H1 (cell line): ENCODE measurements at places on chromosomes 1 and 21. TPM values are rescaled to one million over a fixed set of nuclear protein-coding genes. Genes with fewer than 3 reads are reported as not detected.

- no peak overlapping the region for H3K27ac ChIP-seq
- no peak for DNase-seq
- H3K36me3 ChIP-seq, result no peaks in the 10 kb centered on the region
- no peak overlapping the region for H3K4me3 ChIP-seq
- H3K4me1 ChIP-seq, result no peaks in the 10 kb centered on the region; the same call in 1 of the 2 replicates
Measured at GRCh38 chr1:167689567-167689920, 32.2 kb upstream of the MPZL1 start.

GRCh38 chr1:194322751-194323150 is 1136.3 kb upstream of the B3GALT2 start:
- no peaks in the 10 kb centered on the region for H3K36me3 ChIP-seq
- no peaks in the 10 kb centered on the region for H3K4me1 ChIP-seq
- H3K27ac ChIP-seq, result no peak overlapping the region
- no peak for DNase-seq
- H3K4me3 ChIP-seq, result no peak overlapping the region
- H3K27me3 ChIP-seq, result no peaks in the 10 kb centered on the region

DNA sequence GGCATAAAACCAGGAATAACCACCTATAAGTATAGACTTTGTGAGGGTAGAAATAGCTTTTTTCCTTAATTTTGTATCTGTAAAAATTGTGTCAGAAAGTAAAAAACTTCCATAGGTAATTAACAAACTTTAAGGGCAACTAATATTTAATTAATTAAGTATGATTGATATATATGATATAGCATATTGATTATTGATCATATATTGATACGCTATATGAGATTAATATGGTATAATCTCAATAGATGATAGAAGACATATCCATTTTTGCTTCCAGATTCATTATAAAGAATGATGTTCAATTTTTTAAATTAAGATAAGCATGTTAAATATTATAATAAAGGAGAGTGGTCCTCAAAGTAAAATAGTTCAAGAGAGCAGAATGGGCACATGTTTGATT is 99.3 kb upstream of the VAV3 start:
- H3K27me3 ChIP-seq, result no peaks in the 10 kb centered on the region
- no peak overlapping the region for H3K27ac ChIP-seq
- H3K36me3 ChIP-seq, result no peaks in the 10 kb centered on the region
- no peak overlapping the region for H3K4me3 ChIP-seq
- no peak for DNase-seq
- no peaks in the 10 kb centered on the region for H3K4me1 ChIP-seq

- no peak overlapping the region for H3K4me3 ChIP-seq
- DNase-seq, result no peak
- no peaks in the 10 kb centered on the region for H3K27me3 ChIP-seq
Measured at GRCh38 chr1:172478485-172478884, 34.6 kb upstream of the PIGC start.

DNA sequence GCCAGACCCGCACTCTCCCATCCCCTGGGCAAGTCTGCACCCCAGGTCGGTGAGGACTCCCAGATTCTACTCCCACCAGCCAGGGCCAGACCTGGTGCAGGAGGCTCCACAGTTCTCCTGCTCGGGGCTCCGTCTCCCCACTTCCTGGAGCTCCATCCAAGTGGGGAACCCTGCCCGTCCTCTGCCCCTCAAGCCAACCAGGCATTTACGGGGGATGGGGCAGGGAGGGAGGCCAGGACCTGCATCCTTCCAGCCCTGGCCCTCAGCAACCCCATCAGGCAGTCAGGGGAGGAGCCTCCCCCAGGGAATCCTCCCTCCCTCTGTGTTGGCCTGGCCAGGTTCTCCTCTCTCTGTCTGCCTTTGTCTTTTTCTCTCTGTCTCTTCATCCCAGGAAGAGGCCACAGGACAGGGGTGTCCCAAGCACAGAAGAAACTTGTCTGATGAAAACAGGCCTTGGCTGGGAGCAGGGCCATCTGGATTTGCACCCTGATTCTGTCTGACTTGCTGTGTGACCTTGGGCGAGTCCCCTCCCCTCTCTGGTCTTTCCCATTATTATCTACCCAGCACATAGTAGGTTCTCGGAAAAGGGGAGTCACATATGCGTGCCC is 18.5 kb upstream of the EPHA2 start:
- DNase-seq, result no peak
- no peaks in the 10 kb centered on the region for H3K36me3 ChIP-seq
- no peaks in the 10 kb centered on the region for H3K27me3 ChIP-seq
- H3K4me1 ChIP-seq, result peaks cover 3% of the 10 kb centered on the region
- no peak overlapping the region for H3K27ac ChIP-seq

SDCCAG8 gene
- 13.5 and 15.6 TPM in 2 replicates for total RNA-seq

GRCh38 chr1:183105449-183105848 is 80.6 kb upstream of the LAMC2 start:
- H3K27me3 ChIP-seq, result no peaks in the 10 kb centered on the region
- H3K27ac ChIP-seq, result no peak overlapping the region
- H3K4me1 ChIP-seq, result peaks cover 22% of the 10 kb centered on the region
- H3K4me3 ChIP-seq, result no peak overlapping the region

- no peaks in the 10 kb centered on the region for H3K27me3 ChIP-seq
- no peak for DNase-seq
- H3K36me3 ChIP-seq, result no peaks in the 10 kb centered on the region
- no peaks in the 10 kb centered on the region for H3K4me1 ChIP-seq
- H3K27ac ChIP-seq, result no peak overlapping the region
Measured at GRCh38 chr1:85943526-85943925, 213.0 kb downstream of the COL24A1 start.

DNA sequence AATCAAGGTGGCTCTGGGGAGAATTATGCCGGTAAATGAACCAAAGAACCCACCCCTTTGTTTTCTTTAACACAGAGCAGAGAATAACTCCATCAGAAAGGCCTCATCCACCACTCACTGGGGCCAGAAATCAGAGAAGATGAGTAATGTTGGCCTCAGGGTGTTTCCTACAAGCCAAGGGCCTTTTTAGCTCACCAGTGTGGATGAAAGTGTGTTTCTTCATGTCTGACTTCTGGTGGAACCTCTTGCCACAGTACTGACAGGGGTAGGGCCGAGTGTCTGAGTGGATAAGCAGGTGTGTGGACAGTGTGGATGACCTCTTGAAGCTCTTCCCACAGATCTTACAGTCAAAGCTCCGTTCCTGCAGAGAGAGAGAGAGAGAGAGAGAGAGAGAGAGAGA is 8.3 kb downstream of the GFI1 start:
- H3K4me1 ChIP-seq, result peaks cover 37% of the 10 kb centered on the region
- no peaks in the 10 kb centered on the region for H3K36me3 ChIP-seq
- H3K27me3 ChIP-seq, result peaks cover 75% of the 10 kb centered on the region
- no peak for DNase-seq

PTGS2 gene
- 0.23 and 0.35 TPM in 2 replicates for total RNA-seq

- no peak for DNase-seq
- H3K27me3 ChIP-seq, result no peaks in the 10 kb centered on the region
- H3K4me1 ChIP-seq, result peaks cover 5% of the 10 kb centered on the region
- H3K27ac ChIP-seq, result peak within 1 kb of the TSS; percentile 75
- H3K4me3 ChIP-seq, result peak within 1 kb of the TSS; percentile 83
- peaks cover 7% of the 10 kb centered on the region; the same call in 1 of the 2 replicates for H3K36me3 ChIP-seq
Measured at GRCh38 chr1:23777979-23778814, at the start of gene PITHD1. TSS of gene PITHD1 (plus strand) at chr1:23778418. CDS start at chr1:23778516, 98 bp downstream.

USH2A gene
- total RNA-seq, result 0.04 and 0.17 TPM in 2 replicates

LCE1E gene
- not detected in 2 replicates for total RNA-seq

GRCh38 chr1:78145105-78145580 is 99.4 kb downstream of the GIPC2 start:
- no peaks in the 10 kb centered on the region for H3K36me3 ChIP-seq
- H3K4me3 ChIP-seq, result no peak overlapping the region
- no peaks in the 10 kb centered on the region for H3K4me1 ChIP-seq
- no peaks in the 10 kb centered on the region for H3K27me3 ChIP-seq
- H3K27ac ChIP-seq, result no peak overlapping the region

S100A9 gene
- not detected in 2 replicates for total RNA-seq

- no peaks in the 10 kb centered on the region for H3K27me3 ChIP-seq
- H3K36me3 ChIP-seq, result no peaks in the 10 kb centered on the region
- H3K27ac ChIP-seq, result no peak overlapping the region
- DNase-seq, result no peak
Measured at GRCh38 chr1:30197639-30198450, 525.5 kb downstream of the MATN1 start.

KIF26B gene
- total RNA-seq, result 0.19 and 0.28 TPM in 2 replicates

- H3K36me3 ChIP-seq, result no peaks in the 10 kb centered on the region
- no peaks in the 10 kb centered on the region for H3K27me3 ChIP-seq
- no peak overlapping the region for H3K4me3 ChIP-seq
- no peak for DNase-seq
Measured at GRCh38 chr1:234731569-234732085, 121.6 kb upstream of the IRF2BP2 start.

- H3K27ac ChIP-seq, result no peak overlapping the region
- H3K4me1 ChIP-seq, result peaks cover 6% of the 10 kb centered on the region
- no peak overlapping the region for H3K4me3 ChIP-seq
- no peaks in the 10 kb centered on the region for H3K27me3 ChIP-seq
- H3K36me3 ChIP-seq, result no peaks in the 10 kb centered on the region
Measured at GRCh38 chr1:101843160-101843559, 153.6 kb downstream of the OLFM3 start.

GRCh38 chr1:92495392-92496063 is 8.8 kb upstream of the GFI1 start:
- DNase-seq, result no peak
- no peaks in the 10 kb centered on the region for H3K27me3 ChIP-seq
- H3K36me3 ChIP-seq, result no peaks in the 10 kb centered on the region
- H3K4me3 ChIP-seq, result no peak overlapping the region
- no peak overlapping the region for H3K27ac ChIP-seq

ITLN2 gene
- 4.7 and 5.6 TPM in 2 replicates for total RNA-seq

DNA sequence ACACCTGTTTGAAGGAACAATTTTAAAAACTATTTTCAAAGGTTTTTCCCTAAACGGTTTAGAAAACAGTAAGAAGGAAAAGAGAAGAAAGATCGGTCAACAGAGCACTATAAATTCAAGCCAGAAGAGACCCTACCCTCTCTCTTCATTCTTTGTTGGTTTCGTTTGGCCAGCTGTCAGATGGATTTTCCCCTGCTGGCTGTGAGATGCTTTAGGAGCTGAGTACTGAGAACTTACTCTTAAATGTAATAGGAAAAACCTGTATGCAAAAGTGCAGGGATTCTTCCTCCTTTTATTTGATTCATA is 1.3 kb upstream of the TXNIP start:
- no peak for DNase-seq
- H3K4me1 ChIP-seq, result peaks cover 2% of the 10 kb centered on the region
- H3K4me3 ChIP-seq, result no peak overlapping the region
- no peak overlapping the region for H3K27ac ChIP-seq

DNA sequence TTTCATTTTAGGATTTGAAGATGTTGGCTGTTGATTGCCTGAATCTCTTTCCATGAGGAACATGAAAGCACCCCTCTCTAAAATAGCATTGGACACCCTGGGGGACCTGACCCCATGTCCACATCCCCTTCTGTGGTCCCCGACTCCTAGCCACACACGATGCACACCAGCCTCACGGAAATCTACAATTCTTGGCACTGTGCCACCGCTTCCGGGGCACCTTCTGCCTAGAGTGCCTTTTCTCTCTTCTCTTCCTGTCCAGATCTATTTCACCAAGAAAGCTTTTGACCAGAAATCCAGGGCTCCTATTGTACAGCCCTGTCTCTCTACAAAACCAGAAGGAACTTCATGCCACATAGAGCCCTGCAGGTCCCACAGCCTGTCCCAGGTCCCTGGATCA is 50.3 kb downstream of the MYSM1 start:
- no peaks in the 10 kb centered on the region for H3K36me3 ChIP-seq
- H3K27me3 ChIP-seq, result peaks cover 1% of the 10 kb centered on the region
- no peak overlapping the region for H3K4me3 ChIP-seq
- H3K4me1 ChIP-seq, result no peaks in the 10 kb centered on the region

- DNase-seq, result no peak
- no peaks in the 10 kb centered on the region for H3K27me3 ChIP-seq
- no peak overlapping the region for H3K4me3 ChIP-seq
- no peak overlapping the region for H3K27ac ChIP-seq
- no peaks in the 10 kb centered on the region for H3K36me3 ChIP-seq
- H3K4me1 ChIP-seq, result peaks cover 4% of the 10 kb centered on the region
Measured at GRCh38 chr1:64896551-64896950, 69.8 kb downstream of the JAK1 start.

- DNase-seq, result no peak
- H3K4me3 ChIP-seq, result no peak overlapping the region
- no peak overlapping the region for H3K27ac ChIP-seq
- H3K36me3 ChIP-seq, result no peaks in the 10 kb centered on the region
Measured at GRCh38 chr1:67367370-67368045, 59.8 kb downstream of the IL12RB2 start.

RGS18 gene
- total RNA-seq, result not detected in 2 replicates

- H3K36me3 ChIP-seq, result no peaks in the 10 kb centered on the region
- no peak overlapping the region for H3K4me3 ChIP-seq
- no peak overlapping the region for H3K27ac ChIP-seq
- no peaks in the 10 kb centered on the region for H3K27me3 ChIP-seq
- no peak for DNase-seq
Measured at GRCh38 chr1:63663301-63663700, 70.1 kb downstream of the PGM1 start.

TNFRSF4 gene
- not detected in 2 replicates for total RNA-seq

GRCh38 chr1:37480581-37481288 is 6.4 kb downstream of the ZC3H12A start:
- peaks cover 29% of the 10 kb centered on the region for H3K36me3 ChIP-seq
- no peak overlapping the region for H3K27ac ChIP-seq
- peaks cover 18% of the 10 kb centered on the region for H3K4me1 ChIP-seq
- DNase-seq, result no peak
- H3K4me3 ChIP-seq, result no peak overlapping the region

UQCRHL gene
- 3.4 and 3.9 TPM in 2 replicates for total RNA-seq

SFN gene
- total RNA-seq, result 3.9 and 4.0 TPM in 2 replicates

GRCh38 chr1:36689992-36690391 is 207.3 kb upstream of the CSF3R start:
- no peaks in the 10 kb centered on the region for H3K4me1 ChIP-seq
- H3K36me3 ChIP-seq, result no peaks in the 10 kb centered on the region
- no peak overlapping the region for H3K4me3 ChIP-seq
- H3K27ac ChIP-seq, result no peak overlapping the region
- H3K27me3 ChIP-seq, result no peaks in the 10 kb centered on the region; the same call in 1 of the 2 replicates

DNA sequence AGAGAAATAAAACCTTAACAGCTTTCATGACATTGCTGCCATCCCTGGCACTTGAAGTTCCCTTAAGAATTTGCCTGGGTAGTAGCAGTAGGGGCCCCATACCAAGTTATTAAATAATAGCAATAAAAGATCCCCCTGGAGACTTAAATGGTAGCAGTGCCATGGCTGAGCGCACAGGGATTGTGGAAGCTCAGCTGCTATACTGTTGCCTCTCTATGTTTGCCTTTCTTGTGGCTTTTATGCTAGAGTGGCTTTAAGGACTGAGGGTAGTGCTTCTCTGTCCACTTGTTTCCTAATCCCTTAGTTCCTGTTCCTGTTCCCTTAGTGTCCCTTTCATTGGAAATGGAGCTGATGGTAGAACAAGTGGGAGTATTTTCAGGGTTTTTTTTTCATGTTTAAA is 42.1 kb downstream of the NCF2 start:
- H3K36me3 ChIP-seq, result peaks cover 34% of the 10 kb centered on the region
- DNase-seq, result no peak
- peaks cover 4% of the 10 kb centered on the region; the same call in 1 of the 2 replicates for H3K4me1 ChIP-seq
- H3K4me3 ChIP-seq, result no peak overlapping the region
- H3K27ac ChIP-seq, result no peak overlapping the region

GRCh38 chr1:227156520-227156919 is 161.8 kb downstream of the CDC42BPA start:
- no peaks in the 10 kb centered on the region for H3K36me3 ChIP-seq
- no peak overlapping the region for H3K27ac ChIP-seq
- no peaks in the 10 kb centered on the region for H3K27me3 ChIP-seq
- DNase-seq, result no peak
- no peak overlapping the region for H3K4me3 ChIP-seq

ANKRD45 gene
- 2.3 and 2.8 TPM in 2 replicates for total RNA-seq

- no peaks in the 10 kb centered on the region for H3K36me3 ChIP-seq
- H3K4me1 ChIP-seq, result peaks cover 4% of the 10 kb centered on the region
- no peak overlapping the region for H3K27ac ChIP-seq
- no peak for DNase-seq
- no peaks in the 10 kb centered on the region; the same call in 1 of the 2 replicates for H3K27me3 ChIP-seq
Measured at GRCh38 chr1:150516050-150516591, 569 bp downstream of the FALEC start.
